NCI-H2081 treated with DMSO at 0.1 percent for 48 hours (cell line): ENCODE measurements at places on chromosomes 7 and 10.

DNA sequence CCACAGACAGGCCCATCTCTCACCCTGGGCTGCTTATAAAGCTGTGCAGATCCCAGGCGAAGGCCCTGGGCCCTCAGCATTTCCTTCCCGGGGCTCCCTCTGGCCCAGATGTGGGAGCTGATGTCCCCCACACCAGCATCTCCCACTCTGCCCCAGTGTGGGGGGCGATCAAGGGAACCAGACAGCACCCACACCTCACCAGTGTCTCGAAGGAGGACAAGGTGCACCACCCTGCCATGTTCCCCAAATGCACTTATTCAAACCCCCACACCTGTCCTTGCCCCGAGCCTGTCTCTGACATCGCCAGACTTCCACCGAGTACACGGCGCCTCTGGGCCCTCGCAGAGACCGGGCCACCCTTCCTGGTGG is 19.6 kb downstream of the DPYSL4 start:
- DNase-seq = no peak

DNA sequence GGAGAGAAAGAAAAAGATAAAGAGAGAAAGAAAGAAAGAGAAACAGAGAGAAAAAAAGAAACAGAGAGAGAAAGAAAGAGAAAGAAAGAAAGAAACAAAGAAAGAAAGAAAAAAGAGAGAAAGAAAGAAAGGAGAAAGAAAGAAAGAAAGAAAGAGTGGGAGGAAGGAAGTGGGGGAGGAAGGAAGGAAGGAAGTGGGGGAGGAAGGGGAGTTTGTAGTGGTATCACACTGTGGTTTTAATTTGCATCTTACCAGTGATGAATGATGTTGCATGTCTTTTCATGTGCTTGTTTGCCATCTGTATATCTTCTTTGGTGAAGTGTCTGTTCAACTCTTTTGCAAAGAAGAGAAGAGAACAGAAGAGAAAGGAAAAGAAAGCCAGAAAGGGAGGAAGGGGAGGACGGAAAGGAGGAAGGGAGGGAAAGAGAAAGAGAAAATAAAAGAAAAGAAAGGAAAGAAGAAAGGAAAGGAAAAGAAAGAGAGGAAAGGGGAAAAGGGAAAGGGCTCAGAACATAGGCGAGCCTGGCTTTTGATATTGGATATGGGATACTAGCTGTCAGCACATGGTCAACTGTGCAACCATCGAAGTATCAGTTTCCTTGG is 79.2 kb upstream of the FRMD4A start:
- no peak for DNase-seq

- DNase-seq = no peak
Measured at GRCh38 chr7:128030654-128031611, at the start of gene LRRC4. Gene LRRC4, minus strand, starts transcription at chr7:128031437. Its CDS starts 797 bp downstream, at chr7:128030640.

DNA sequence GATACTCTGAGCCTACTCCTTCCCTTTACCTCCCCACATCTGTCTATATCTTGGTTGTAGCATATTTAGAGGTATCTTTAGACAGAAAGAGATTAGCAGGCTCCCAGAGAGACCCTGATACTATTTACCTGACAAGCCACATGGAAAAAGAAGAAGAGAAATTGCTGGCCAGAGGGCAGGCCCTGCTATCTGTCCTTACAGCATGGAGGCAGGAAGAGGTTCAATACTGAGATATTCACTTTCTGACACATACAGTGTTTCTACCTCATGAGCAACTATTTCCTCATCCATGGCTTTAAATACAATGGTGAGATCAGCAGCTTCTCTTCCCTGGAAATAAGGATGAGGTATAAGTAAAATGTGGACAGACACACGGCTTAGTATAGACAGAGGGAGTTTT is 33.9 kb upstream of the TSPAN13 start:
- DNase-seq = no peak

GRCh38 chr7:92841192-92841591 is 4.8 kb upstream of the CDK6 start:
- DNase-seq = no peak

DNA sequence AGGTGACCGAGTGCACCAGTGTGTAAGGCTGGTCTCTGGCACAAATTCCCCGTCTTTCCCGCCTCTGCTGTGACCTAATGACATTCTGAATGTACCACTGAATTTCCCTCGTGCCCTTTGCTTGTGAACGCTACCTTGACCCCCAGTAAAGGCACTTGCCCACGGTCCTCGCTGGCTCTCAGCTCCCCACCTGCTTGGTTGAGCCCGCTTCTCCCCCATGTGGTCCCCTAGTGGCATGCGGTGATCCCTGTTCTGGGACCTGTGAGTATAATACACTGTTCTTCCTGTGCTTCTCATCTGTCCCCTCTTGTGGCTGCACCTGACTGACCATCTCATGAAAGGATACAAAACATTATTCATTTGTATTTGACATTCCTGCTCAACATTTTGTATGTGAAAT is 495.7 kb downstream of the INHBA start:
- no peak for DNase-seq

GRCh38 chr7:132526111-132526740 is 50.0 kb downstream of the PLXNA4 start:
- no peak for DNase-seq

DNA sequence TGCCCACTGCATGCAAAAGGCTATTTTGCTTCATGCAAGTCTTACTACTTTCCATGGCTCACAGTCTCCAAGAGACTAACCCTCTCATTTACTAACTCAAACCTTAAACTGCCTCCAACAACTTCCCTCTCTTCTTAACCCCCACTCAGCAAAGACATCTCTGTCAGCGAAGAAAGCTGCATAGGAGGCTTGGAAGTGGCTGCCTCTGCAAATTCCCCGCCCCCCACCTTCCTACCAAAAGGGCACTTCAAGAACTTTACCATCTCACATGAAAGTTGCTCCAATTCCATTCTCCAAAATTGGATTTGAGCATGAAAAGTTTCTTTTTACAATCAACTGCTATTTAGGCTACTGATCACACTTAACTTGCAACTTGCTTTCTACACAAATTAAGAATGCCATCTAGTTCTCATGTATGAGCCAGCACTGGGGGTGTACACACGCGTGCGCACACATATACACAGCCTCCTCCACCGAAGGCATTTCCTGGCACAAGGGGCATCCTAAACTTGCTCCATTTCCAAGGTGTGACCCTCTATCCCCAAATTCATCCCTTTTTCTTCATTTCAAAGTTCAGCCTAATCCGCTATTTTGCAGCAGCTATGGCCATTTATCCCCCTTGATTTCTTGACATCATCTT is 1.8 kb downstream of the CCDC6 start:
- DNase-seq = no peak

DNA sequence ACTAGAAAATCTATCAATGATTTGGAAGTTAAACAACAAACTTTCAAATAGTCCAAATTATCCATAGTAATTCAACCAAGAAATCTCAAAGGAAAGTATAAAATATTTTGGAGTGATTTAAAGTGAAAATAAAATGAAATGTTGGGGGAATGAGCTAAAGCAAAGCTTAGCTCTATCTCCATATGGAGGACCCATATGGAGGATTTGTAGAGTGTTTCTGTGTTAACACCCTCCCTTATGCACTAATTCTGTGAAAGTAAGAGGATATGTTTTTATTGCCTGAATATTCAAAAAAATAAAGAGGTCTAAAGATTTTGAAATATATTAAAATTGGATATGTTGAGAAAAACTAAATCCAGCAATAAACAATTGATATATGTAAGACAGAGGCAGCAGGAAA is 31.6 kb downstream of the CDC14C start:
- no peak for DNase-seq

- DNase-seq = no peak
Measured at GRCh38 chr7:85328456-85328998, 141.7 kb upstream of the SEMA3D start.

- DNase-seq = no peak
Measured at GRCh38 chr10:119509909-119510451, 32.5 kb downstream of the RGS10 start.

DNA sequence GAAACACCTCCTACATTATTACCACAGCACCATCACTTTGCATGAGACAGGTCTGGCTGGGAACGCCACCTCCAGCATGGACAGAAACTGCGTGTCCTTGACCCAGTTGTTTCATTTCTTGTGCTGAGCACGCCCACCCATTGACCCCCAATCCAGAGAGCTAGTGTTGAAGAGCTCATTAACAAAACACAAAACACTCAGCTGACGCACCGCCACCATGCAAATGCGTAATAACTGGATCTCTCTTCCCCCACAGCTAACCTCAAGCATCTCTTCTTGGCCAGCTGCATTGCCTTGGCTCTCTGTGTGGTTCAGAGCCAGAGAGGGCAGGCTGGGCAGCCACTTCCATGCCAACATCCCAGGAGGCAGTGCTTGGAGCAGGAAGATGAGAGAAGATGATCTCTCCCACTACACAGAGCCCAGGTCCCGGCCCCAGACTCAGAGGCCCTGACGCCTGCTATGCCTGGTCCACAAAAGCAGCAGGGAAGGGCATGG is 173.5 kb downstream of the PLXNA4 start:
- DNase-seq = no peak
